Lung (tissue), 17 donors: ENCODE measurements at places on chromosomes 7 and 10.
A peak's percentile ranks its signal among the peaks of the same experiment; 100 is the strongest.

- no peak for DNase-seq
Observed at GRCh38 chr7:52684388-52684787, 351.0 kb upstream of the POM121L12 start.

DNA sequence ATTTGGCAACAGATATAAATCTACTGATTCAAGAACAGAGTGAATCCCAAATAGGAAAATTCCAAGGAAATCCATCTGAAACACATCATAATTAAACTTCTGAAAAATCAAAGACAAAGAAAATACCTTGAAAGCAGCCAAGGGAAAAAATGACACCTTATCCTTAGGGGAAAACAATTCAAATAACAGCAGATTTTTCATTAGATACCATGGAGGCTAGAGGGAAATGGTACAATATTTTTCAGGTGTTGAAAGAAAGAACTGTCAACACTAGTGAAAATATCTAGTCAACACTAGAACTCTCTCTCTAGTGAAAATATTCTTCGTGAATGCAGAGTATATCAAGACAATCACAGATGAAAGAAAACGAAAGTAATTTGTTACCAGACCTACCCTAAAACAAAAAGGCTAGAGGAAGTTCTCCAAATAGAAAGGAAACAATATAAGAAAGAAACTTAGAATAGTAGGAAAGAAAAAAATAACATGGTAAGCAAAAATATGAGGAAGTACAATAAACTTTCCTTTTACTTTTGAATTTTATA lies 5.7 kb upstream of the FAM241B start:
- no peak for DNase-seq

- DNase-seq: no peak
Observed at GRCh38 chr7:127214956-127215718, 37.6 kb downstream of the GRM8 start.

GRCh38 chr10:6503171-6503570 lies 76.9 kb downstream of the PRKCQ start:
- no peak for DNase-seq

DNA sequence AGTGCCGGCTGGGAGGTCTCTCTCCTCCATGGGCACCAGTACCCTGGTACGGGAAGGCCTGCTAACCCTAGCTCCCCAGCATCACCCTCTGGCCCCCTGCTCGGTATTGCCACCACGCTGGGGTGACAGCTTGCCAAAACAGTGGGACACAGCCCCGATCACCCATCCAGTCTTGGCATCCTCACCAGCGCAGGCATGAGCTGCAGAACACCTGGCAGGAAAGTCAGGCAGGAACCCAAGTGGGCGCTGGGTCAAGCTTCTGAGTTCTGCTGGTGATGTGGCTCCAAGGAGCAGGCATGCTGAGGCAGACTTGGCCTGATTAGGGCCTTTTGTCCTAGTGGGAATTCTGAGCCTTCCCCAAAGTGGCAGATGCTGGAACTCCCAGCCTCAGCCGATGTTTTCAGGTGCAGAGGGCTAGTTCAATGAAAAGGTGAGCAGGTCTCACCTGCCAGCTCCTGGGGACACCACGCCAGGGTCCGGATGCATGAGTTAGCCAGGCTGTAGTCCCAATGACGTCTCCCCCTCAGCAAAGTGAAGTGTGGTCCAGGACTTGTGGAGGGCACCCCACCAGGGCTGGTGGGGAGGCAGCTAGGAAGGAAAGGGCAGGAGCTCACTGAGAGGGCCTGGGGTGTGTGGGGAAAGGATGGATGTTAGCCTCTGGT lies 8.5 kb upstream of the ZNF22 start:
- DNase-seq: no peak

DNA sequence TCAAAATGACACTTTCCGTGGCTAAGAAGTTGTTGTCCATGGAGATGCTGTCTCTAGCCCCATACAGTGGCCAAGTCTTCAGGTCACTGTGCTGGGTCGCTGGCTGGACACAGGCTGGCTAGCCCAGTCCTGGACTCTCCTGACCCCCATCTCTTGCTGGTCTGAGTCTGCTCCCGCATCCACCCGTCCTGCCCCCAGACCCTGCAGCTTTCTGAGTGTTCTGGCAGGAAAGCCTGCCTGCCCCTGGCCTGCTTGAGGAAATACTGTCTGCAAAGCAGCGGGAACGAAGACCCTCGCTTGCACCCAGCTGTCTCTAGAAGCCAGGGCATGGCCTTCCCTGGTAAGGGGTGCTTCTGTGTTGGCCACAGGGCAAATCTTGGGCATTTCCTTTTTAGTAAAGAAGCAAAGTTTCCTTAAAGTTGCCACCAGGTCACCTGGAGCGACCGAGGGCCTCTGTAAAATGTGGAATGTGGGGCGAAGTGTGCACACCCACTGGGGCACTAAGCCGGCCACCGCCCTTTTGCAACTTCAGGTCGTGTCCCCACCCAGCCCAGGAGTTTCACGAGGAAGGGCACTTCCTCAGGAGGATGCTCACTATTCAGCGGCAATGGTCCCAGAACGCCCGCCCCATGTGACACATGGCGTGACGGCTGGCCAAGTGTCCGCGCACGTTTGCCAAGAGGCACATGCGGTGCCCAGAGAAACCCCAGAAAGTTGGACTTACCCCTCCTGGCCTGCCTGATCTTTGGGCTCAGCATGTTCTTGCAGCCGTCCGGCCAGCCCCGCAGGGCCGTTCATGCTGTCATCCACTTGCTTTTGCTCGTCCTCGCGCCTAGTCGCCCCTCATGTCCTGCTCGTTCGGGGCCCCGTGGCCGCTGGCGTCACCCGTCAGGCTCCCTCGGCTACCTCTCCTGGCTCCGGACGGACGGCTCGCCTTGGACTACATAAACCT lies 558 bp downstream of the ARHGAP22 start:
- no peak for DNase-seq

DNA sequence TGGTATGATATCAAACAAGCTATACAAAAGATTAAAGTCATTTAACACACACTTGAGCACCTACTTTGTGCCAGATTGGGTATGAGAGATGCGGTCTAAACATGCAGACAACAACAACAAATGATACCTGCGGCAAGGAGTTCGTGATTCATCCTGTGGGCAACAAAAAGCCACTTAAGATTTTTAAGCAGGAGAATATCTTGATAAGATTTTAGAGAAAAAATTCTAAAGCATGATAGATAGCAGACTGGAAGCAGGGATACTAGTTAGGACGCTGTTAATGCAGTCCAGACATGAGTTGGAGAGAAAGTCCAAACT lies 1.6 kb upstream of the KBTBD2 start:
- DNase-seq: no peak

GRCh38 chr7:73439410-73439704 lies 5.8 kb downstream of the FZD9 start:
- no peak for DNase-seq

DNA sequence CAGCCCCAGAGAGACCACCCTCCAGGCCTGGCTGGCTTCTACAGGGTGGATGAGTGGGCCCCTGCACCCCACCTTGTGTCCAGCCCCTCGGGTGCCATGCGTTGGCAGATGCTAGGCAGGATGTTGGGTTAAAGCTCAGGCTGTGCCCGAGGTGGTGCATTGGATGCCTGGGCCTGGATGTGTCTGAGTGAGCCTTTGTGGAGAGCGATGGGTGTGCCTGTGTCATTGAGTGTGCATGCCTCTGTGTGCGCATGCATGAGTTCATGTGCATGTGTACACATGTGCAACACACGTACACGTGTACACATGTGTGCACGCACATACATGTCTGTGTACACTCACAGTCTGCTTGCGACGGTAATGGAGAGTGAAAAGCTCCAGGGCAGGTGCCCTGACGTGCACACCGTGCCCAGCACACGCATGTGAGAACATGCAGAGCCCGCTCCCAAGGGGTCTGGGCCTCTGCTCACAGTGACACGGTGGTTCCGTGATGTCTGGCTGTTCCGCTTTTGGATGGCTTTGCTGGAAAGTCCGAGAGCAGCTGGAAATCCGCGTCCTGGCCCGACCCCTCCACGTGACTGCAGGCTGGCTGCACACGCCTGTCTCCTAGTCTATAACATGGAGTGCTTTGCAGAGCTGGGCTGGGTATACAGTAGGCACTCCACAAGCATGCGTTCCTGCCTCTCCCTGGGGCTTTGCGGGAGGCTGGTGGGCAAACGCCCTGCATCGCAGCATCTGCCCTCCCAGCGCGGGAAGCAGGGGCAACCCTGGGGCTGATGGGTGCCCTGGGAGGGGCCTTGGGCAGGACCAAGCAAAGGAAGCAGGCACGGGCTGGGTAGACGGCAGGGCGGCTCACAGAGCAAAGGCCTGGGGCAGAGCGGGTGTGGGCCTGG lies 36.9 kb downstream of the ELFN1 start:
- DNase-seq: no peak

GRCh38 chr7:1954366-1955004 lies 278.3 kb downstream of the MAD1L1 start:
- no peak for DNase-seq

DNA sequence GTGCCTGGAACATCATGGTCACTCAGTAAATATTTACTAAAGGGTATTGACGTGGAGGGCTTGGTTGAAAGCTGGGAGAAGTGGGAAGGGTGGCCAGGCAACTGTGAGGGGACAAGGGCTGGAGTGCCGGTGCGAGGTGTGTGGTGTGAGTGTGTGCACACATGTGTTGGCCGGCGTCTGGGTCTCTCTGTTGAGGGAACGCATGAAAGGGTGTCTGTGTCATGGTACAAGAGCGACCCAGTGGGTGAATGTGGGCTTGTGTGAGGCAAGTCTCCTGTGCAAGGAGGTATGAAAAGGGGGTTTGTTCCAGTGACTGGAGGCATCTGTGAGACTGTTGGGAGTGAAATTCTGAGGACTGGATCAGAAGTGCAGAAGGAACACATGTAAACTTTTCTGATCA lies 29.4 kb upstream of the UCMA start:
- no peak for DNase-seq

GRCh38 chr7:108805808-108806397 lies 236.2 kb downstream of the DNAJB9 start:
- DNase-seq: no peak

DNA sequence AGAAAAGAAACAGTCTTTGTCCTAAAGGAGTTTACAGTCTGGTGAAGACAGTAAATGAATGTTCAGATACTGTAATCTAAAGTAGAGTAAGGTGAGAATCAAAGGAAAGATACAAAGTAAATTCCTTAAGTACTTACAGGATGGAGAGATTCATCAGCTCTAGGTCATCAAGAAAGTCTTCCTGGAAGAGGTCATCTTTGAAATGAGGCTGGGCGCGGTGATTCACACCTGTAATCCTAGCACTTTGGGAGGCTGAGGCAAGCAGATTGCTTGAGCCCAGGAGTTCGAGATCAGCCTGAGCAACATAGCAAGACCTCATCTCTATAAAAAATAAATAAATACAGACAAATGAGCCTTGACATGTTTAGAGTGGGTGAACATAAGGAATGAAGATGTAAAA lies 18.3 kb downstream of the FHIP2A start:
- DNase-seq: no peak

DNA sequence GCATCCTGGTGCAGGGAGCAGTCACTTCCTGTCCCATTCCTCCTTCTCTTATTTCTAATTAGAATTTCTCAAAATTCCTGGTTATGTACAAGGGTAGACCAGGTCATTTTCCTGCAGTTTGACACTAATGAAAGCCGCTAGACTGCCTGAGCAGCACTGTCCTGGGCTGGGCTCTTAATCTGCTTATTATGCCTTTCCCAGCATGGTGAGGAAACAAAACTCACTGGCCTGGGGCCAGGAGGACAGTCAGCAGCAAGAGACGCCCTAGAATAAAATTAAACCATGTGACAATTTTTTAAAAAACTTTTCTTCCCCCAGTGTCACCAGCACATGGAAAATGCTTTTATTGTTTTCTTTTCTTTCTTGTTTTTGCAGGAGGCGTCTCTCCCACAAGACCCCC lies 647.5 kb downstream of the TYW1 start:
- DNase-seq: peak; percentile 57

DNA sequence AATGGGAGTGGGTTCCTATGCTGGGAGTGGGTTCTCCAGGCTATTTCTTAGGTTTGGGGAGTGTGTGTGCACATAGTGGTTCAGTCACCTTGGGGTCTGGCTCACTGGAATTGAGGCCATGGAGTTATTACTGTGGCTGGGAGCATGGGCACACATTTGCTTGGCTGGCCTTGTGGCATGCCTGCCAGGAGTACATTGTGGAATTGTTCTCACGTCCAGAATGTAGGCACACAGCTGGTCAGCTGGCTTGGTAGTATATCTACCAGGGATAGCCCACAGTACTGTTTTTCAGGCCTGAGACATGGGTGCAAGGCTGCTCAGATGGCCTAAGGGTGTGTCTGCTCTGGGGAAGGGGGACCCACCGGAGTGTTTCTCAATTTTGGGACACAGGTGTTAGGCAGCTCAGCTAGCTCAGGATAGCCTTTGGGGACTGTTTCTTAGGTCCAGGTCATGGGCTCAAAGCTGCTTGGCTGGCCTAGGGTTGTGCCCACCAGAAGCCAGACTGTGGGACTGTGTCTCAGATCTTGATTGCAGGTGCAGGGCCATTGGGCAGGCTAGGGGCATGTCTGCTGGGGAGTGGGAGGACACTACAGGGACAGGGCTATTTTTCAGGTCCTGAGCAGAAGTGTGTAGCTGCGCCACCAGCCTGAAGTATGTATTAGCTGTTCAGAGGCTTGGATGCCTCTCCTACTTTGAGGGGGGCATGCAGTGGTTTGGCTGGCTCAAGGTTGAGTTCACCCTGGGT lies 50.6 kb downstream of the TMEM168 start:
- no peak for DNase-seq

DNA sequence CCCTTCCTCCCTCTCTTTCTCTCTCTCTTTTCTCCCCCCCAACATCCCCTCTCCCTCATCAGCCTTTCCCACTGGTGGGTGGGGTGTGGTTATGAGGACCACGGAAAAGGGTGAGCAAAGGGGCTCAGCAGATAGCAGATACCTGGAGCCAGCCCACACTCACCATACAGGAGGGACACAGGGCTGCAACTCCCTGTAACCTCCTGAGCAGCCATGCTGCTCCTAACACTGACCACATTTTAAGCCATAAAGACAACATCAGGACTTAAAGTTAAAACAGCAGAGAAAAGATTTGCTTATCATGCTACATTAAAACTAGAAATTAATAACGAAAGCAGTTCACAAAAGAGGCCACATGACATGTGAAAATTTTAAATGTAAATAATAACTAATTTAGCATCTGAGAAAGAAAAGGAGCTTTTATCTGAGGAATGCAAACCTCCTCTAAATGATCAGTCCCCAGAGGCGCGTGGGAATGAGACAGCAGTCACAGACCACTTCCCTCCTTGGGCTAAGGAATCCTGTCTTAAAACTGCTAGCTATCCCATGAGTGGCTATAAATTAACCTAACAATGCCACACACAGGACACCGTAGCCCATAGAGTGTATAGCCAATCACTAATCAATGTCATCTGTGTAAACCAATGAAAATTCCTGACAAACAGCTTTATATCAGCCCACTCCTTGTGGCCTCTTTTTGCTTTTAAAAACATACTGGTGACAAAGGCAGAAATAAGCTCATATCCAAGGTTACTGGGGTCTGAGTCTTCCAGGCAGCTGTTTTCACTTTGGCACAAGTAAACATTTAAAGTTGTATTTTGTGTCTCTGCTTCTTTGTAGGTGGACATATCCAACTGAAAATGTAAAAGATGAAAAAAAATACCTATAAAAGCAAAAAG lies 33.3 kb downstream of the PKD1L1 start:
- DNase-seq: no peak

GRCh38 chr7:6375348-6376101 lies 72.2 kb downstream of the DAGLB start:
- DNase-seq: peak; percentile 46

GRCh38 chr10:75649466-75649865 lies 218.0 kb downstream of the LRMDA start:
- DNase-seq: no peak

- no peak for DNase-seq
Observed at GRCh38 chr7:1964913-1965578, 267.7 kb downstream of the MAD1L1 start.

GRCh38 chr10:22308390-22308789 lies 7.8 kb upstream of the COMMD3 start:
- DNase-seq: no peak

- no peak for DNase-seq
Observed at GRCh38 chr7:157656195-157656769, 319.5 kb downstream of the DNAJB6 start.
